ENCODE measurements at places on chromosomes 12 and 14.

- no peak for DNase-seq
These were observed 123.4 kb downstream of the PTPRQ start for GRCh38 chr12:80567401-80567800.

GRCh38 chr12:89993632-89994031, 285.0 kb upstream of the ATP2B1 start:
- no peak for DNase-seq

DNA sequence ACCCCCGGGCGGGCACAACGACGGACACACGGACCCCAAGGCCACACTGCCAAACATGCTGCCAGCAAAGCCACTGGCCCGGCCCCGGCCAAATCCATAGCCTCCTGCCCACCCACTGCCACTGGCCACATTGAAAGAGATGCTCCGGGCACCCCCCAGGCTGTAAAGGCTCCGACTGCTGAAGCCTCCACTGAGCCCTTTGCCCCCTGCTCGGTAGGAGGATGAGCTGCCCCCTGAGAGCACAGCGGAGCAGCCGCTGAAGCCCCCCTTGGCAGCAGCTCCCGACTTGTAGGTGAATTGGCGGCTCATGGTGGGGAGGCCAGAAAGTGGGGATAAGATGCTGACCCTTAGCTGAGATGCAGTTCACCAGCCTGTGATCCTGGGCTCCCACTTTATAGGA, at the start of gene KRT73:
Gene KRT73 (minus strand): TSS at position 344 of the 400 bp plus-strand sequence. CDS start 35 bp downstream, at position 309.
- DNase-seq = no peak

DNA sequence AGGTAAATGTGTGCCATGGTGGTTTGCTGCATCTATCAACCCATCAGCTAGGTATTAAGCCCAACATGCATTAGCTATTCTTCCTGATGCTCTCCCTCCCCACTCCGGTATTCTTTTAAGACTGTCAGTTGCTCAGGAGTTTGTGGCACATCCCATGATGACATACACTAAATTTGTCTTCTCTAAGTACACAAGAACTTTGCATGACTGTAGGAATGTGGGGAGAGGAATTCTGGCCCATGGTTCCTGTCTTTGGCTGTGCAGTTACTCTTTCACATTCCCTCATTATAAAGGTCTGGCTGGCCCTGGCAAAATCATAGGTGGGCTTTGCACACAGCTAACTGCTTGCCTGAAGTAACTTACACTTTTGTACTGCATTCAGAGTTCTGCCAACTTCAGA, 30.3 kb downstream of the HMGA2 start:
- no peak for DNase-seq

GRCh38 chr12:102921240-102921639, 4.2 kb upstream of the PAH start:
- DNase-seq = no peak

GRCh38 chr14:104528496-104528895, 51.1 kb upstream of the C14orf180 start:
- DNase-seq = no peak

DNA sequence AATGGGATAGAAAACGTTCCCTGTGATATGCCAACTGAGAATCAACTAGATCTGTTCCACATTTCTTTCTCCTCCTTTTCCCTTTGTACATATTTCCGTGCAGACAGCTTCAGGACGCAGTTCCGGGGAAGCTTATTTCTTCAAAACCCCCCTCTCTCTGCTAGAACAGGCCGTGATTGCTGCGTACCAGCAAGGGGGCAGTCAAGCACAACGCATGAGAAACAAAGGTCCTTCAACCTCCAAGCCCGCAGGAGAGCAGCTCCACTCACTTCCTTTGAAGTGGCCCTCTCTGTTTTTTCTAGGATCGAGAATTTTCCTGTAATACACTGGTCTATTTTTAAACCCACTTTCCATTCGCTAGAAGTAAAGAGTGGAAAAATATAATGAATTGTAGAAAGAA, 80.8 kb downstream of the ZNF664 start:
- no peak for DNase-seq

DNA sequence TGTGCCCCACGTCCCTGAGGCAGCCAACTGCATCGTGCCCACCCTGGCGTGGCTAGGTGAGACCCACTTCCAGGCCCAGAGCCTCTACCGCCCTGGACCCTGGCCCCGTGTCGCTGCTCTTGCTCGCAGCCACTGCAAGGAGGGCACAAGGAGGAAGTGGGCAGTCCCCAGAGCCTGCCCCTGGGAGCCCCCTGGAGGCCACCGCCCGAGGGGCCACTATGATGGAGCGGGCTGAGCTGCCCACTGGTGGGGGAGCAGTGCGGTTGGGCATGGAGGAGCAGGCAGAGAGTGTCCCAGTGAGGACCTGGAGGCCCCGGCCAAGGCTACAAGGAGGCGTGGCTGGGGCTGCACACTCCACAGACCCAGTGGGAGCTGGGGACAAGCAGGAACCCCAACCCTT, 323.6 kb downstream of the PCNX1 start:
- DNase-seq = no peak

DNA sequence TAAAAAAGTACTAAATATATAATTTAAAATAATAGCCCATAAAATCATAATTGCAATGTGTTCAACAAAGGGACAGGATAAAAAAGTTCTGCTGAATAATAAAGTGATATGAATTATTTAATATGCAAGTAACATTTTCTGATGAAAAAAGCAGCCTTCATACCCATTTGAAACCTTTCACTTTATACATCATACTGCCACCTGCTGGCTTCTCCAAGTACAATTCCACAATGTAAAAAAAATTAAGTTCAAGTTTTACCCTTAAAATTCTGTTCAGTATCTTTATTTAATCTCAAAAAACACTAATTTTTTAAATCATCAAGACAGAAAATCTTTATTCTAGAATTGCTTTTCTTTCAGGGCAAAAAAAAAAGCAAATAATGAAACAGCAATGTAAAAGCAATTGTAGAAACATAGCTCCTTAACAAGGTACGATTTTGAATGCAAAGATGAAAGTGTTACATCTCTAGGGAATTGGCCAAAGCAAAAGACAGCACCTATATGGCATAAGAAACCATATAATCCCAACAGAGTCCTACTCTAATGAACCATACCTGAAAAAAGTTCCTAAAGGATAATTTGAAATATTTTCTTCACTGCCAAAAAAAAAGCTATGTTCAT, 15.0 kb downstream of the MDM1 start:
- peak; percentile 40 for DNase-seq

DNA sequence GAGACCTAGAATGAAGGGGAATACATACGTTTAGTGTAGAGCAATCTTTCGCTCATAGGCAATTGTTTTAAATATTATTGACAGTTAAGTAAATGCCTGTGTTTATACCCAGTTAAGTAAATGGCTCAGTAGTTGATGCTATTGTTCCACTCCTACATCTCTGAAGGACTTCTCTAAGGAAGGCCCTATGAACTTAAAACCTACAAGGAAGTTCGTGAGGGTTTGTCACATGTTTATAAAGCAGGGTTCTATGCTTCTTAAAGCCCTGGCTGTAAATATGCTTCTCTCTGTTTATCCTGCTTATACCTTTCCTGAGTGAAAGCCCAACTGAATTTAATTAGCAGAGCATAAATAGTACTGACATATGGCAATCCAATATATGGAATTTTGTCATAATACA, 282.1 kb upstream of the NPAS3 start:
- no peak for DNase-seq

GRCh38 chr14:53103636-53104340, 49.3 kb downstream of the DDHD1 start:
- no peak for DNase-seq

- no peak for DNase-seq
These were observed 278.0 kb upstream of the MIS18BP1 start for GRCh38 chr14:45531022-45531421.
